ENCODE measurements at places on chromosomes 6 and 20.

GRCh38 chr20:2814587-2815051 lies at the start of gene C20orf141:
C20orf141 (plus strand) TSS chr20:2814987; CDS start chr20:2815185, 198 bp downstream.
- no peak for DNase-seq

GRCh38 chr6:107645740-107646139 lies 155.8 kb downstream of the SOBP start:
- no peak for DNase-seq

DNA sequence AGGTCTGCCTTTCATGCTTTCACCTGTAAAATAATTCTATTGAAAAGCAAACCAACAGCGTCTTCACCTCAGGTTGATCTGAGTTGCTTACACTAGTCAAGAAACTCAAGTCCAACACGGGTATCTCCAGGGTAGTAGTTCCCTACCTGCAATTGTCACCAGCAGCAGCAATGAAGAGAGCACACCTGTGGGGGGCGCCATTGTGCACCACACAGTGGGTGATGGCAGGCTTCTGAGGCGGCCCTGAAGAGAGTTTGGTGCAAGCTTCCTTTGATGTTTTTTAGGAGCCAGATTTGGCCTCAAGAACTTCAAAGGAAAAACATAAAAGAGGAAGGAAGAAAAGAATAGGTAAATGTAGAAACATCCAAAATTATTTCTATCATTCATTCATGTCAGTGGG lies 45.1 kb downstream of the KIAA0319 start:
- DNase-seq: no peak

DNA sequence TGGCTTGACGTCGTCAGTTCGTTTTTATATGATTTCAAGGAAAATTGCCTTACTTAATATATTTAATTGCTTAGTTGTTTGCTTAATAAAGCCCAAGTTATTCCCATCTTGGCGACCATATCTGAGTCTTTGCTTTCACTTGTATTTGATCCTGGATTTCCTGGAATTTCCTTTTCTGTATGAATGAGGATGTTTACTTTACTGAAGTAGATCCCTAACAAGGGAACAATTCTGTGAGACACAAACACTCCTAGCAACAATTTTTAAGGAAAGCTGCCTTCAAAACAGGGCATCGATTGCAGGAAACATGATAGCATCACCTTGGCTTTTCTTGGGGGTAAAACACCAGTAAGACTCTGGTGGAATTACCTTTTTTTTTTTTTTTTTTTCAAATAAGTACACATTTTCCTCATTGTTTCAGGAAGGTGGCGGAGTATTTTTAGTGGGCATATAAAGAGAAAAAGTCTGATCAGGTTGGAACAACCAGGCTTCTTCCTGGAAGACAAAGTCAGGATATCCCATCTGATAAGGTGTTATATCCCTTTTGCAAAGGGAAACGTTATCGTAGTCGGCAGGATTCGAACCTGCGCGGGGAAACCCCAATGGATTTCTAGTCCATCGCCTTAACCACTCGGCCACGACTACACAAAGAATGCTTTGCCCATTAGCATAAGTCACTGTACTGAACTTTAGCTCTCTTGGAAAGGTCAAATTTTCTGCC lies 68.5 kb upstream of the ZNF184 start:
- no peak for DNase-seq

GRCh38 chr20:57460781-57461465 lies 64.0 kb downstream of the CTCFL start:
- no peak for DNase-seq

GRCh38 chr6:122116835-122117627 lies 282.4 kb upstream of the HSF2 start:
- no peak for DNase-seq

DNA sequence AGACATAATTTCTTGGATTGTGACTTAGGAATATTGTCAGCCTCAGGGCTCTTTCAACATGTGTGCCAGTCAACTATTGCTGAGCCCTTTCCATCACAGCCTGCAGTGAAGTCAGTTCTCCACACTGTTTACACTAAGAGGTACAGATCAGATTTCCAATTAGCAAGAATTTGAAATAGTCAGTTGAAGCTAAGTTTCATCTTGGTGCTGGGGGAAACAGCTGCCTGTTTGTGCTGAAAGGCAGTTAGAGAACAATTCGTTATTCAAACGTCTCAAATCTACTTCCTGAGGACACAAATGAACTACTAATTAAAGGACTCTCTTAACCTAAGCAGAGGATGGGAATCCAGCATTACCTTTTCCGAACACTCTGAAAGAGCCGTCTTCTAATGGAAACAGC lies 25.9 kb downstream of the ADGRF1 start:
- no peak for DNase-seq

DNA sequence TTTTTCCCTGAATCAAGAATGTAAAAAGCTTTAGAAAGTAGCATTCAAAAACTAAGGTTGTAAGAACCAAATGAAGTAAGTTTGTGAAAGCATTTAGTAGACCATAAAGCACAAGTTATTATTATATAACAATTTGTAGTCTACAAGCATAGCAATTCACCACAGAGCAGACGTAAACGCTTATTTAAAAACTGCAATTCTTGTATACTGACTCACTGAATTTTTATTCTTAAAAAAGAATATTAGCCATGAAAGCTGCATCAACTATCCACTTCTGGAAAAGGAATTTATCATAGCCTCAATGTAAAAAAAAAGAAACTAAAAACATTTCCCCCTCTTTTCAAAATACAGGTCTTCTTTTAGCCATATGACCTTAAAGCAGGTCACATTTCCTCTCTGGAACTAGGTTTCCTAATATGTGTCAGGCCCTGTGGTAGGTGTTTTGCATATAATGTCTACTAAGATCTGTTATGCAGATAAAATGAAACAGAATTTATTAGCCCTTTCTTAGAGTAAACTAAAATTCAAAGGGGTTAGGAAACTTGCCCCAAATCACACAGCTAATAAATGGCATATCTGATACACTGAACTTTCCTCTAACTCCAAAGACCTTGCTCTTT lies 2.1 kb downstream of the MAP3K7 start:
- DNase-seq: no peak

DNA sequence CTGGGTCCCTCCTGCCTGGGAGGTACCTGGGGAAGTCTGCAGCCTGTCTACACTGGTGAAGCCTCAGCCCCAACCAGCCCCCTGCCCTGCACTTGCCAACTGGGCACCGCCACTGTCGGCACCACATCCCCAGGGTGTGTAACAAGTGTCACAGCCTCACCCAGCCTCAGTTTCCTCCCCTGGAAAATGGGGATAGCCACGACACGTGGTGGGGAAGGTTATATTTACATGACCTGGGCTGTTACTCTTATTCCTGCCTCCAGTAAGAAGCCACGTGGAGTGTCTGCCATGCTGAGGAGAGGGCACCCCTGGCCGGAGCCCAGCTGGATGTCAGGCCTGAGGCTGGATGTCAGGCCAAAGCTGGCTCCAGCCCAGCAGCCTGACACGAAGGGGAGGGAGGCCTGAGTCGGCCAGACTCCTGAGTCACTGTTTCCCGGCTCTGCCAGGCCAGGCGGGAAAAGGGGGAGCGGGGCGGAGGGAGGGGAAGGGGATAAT lies 44.9 kb downstream of the SNAI1 start:
- no peak for DNase-seq

DNA sequence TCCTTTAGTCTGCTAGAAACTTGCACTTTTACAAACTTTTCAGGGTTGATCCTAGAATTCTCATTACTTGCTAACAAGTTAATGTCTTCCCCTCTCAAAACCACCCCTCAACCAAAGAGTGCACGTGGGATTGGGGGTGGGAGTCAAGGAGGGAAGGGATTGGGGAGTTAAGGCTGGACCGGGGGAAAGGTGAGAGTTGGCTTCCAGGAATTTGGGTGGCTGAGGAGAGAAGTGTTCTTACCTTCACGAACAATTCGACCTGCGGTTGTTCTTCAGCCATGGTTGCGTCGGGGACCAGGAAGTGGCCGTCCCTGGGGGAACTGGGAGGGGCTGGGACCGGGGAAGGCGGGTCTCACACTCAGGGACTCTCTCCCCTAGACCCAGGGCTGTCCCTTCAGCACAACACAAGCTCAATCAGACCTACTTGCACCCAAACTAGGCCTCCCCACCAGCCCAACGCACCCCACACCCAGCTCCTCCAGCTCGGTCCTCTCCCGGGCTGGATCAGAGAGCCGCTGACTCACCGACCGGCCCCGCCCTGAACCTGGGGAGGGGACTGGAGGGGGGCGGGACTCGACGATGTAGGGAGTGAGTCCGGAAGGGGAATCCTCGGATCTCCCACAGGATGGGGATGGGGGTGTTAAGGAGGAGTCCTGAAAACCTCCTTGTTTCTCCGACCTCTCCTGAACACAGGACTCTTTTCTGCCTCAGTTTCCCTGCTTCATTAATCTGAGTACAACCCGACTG lies at the start of gene CLIC1:
Gene CLIC1 (minus strand): TSS at position 510 of the 747 bp plus-strand sequence. CDS start 230 bp downstream, at position 280.
- peak; percentile 70 for DNase-seq

- no peak for DNase-seq
These were observed 107.2 kb downstream of the ARMC2 start for GRCh38 chr6:108955329-108955949.

- no peak for DNase-seq
These were observed 68.8 kb downstream of the TSHZ2 start for GRCh38 chr20:53040693-53041589.

- no peak for DNase-seq
These were observed 140.6 kb downstream of the PXDC1 start for GRCh38 chr6:3610921-3611320.

- no peak for DNase-seq
These were observed 353.3 kb downstream of the HACE1 start for GRCh38 chr6:104506429-104506828.

GRCh38 chr20:51700809-51701285 lies 67.3 kb downstream of the ATP9A start:
- no peak for DNase-seq

GRCh38 chr6:6006006-6006427 lies 708 bp downstream of the NRN1 start:
- no peak for DNase-seq

DNA sequence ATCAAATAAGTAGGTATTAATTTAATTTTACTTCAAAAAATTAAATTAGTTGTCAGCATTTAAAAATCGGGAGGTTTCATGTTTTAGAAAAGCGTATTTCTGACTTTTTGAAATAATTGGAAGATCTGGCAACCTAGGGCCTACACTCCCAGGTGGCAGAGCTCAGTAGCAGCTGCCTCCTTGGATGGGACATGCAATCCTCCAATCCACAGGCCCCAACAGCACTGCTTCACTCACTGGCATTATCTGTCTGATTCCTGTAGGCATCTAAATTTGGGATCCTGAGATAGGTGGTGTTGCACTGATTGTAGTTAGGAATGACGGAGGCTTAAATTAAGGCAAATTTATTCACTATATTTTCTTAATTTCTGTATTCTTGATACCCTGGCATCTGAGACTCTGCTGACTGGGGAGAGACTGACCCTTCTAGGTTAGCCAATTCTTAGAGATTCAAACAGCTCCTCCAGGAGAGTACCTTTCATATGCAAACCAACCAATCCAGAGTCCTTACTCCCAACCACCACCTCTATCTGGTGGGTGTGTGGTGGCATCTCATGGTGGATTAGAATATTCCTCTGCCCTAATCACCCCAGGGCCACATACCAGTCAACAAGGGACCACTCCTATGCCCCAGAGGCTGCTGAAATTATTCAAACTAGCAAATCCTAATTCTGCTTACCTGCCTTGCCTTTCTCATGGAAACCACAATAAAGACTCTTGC lies 146.6 kb upstream of the GLP1R start:
- no peak for DNase-seq

- DNase-seq: no peak
These were observed 838 bp downstream of the TNFAIP3 start for GRCh38 chr6:137867685-137868509.

DNA sequence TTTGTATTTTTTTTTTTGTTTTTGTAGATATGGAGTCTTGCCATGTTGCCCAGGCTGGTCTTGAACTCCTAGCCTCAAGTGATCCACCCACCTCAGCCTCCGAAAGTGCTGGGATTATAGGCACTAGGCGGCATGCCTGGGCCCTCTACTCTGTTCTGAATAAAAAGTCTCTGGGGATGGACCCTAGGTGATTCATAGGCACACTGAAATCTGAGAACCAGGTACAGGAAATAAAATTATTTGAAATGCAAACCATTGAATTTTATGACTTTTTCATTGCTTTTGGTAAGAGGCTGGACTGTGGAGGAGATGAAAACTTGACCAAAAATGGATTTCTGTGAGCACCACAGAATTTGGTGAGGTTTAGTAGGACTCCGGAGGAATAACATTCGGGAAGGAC lies 117.5 kb downstream of the PRIM2 start:
- no peak for DNase-seq

DNA sequence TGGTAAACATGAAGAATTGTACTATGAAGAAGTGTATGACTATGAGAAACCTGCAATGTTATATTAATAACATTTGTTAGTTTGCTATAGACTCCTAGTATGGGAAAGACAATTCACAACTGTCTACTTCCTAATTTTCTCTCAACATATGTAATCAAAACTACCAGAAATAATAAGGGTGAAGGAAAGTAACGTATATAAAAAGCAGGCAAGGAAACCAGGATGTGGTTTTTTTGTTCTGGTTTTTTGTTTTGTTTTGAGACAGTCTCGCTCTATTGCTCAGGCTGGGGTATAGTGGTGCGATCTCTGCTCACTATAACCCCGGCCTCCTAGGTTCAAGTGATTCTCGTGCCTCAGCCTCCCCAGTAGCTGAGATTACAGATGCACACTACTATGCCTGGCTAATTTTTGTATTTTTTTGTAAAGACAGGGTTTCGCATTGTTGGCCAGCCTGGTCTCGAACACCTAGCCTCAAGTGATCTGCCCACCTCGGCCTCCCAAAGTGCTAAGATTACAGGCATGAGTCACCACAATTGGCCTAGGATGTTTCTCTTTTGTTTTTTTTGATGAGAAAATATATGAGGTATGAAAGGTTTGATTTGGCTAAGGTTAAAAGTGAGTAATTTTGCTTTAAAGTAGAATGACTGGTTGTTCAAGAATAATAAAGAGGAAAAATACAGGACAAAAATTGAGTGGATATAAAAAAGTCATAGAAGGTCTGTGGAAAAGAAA lies 83.1 kb downstream of the PTCHD4 start:
- DNase-seq: no peak

DNA sequence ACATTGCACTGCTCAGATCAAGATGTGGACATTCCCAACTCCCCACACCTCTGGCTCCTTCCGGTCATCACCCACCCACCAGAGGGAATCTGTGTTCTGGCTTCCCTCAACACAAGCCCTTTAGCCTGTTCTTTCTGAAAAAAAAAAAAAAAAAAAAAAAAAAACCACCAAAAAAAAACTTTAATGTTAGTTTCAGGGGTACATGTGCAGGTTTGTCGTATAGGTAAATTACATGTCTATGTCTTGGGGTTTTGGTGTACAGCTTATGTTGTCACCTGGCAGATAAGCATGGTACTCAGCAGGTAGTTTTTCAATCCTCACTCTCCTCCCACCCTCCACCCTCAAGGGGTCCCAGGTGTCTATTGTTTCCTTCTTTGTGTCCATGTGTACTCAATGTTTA lies 135.8 kb upstream of the FOXA2 start:
- no peak for DNase-seq

Data from stimulated activated CD8-positive, alpha-beta memory T cell treated with anti-CD3 and anti-CD28 coated beads, Interleukin-15, amount 100 ng/mL, for 48 hours (primary cell).